NCI-H1048 (cell line): ENCODE measurements at places on chromosomes 7 and 10.

DNA sequence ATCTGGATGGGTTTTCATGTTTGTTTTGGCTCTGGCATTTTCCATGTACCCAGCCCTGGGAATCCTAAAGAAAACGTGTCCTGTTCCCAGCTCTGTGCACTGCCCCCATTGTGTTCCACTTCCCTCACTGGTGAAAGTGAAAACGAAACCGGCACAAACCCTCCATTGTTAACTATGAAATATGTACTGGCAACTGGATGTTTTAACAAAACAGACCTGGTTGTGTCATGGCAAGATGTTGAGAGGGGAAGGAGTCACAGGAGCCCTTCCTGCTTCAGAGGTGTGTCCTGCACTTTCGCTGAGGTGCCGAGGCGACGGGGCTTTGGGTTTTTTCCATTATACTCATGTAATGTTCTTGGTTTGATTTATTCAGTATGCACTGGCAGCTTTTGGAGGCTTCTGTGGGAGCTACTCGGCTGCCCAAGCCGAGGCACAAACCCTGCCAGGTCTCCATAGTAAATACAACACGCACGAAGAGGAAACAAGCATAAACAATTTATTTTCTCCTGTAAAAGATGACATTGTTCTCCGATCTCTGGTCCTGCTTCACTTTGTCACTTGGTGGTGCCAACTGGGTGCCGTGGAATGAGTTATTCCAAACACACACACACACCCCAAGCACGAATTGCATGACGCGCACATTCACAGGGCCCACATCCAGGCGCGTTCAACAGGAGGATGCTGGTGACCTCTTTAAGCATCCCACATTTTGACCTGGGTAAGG is 118.2 kb downstream of the CDK6 start:
- no peak for DNase-seq

- no peak for DNase-seq
Observed at GRCh38 chr7:121140790-121141189, 152.3 kb downstream of the CPED1 start.

DNA sequence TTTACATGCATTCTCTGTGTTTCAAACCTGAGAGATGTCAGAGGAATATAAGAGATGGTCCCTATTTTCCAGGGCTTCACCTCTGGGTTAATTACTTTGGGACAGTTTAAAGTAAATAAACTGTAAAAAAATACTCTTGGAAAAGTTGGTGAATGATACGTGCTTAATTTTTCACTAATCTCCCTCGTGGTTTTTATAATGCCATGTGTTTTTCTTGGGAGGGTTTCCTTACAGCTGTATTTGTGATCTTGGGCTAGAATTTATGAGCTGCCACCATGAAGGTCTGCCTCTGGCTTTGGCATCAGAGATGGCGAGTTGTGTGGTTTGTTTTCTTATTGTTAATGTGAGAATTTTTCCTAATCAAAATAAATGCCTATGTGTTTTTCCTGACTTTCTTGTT is 322.5 kb downstream of the AUTS2 start:
- no peak for DNase-seq

DNA sequence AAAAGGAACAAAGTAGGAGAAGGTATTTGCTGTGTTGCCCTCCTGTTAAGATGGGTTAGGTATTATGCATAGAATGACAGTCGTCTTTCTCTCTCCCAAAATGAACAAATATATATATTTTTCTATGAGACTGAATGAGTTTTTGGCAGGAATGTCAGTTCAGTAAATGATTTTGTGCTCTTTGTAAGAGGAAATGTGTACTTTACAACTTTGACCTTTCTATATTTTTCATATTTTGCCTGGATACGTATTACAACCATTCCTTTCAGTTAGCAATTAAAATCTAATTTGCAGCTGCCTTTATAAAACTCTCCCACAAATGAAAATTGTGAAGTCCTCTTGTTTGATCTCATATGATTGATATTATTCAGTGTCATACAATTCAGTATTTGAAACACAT is 336.6 kb upstream of the MEOX2 start:
- DNase-seq = no peak

- DNase-seq = no peak
Observed at GRCh38 chr7:29071203-29071874, 75.0 kb downstream of the CPVL start.

DNA sequence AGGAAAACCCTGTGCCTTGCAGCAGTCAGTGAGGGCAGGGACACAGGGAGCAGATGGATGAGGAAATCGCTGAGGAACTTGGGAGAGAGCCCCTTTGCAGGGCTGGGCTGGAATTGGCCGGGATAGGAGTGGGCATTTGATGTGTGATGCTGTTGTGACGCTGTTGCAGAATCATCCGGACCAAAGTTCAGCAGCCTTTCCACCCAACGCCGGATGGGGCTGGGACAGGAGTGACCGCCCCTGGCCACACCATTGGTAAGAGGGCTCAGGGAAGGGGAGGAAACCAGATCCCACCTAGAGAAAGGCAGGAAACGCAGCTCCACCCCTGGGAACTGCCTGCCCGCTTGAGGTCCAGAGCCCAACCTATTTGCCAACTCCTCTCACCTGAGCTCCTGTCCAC is 33.9 kb downstream of the PAX2 start:
- DNase-seq = no peak

GRCh38 chr7:19713676-19714075 is 4.8 kb upstream of the POLR1F start:
- peak; percentile 5 for DNase-seq

DNA sequence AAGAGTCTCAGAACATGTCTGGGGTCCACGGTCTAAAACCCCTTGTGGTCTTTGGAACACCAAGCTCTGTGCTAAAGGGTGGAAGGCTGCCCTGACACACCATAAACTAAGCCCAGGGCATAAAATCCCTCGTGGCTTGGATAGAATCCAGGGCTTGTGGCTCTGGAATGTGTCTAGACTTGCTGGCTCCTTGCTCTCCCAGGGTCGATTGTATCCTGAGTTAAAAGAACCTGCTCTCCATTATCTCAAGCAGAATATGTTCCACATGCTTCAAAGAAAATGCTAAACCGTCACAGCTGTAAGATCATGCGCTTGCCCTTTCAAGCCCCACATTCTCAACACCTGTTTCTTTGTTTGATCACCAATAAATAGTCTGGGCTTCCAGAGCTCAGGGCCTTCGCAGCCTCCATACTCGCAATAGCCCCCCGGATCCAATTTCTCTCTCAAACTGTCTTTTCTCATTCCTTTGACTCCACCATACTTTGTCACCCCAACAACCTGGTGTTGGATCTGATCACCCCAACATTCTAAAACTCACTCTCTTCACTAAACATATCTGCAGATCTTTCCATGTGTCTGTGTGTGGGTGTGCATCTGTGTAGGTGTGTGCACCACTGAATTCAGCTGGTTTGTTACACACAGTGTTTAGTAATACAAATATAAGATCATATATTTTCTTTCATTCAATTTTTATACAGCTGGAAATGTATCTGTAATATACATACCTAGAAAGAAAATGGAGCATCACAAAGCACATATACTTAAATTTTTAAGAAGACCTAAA is 238.5 kb downstream of the ZMYND11 start:
- peak; percentile 31 for DNase-seq

- no peak for DNase-seq
Observed at GRCh38 chr7:153381275-153382040, 621.9 kb downstream of the ACTR3B start.

DNA sequence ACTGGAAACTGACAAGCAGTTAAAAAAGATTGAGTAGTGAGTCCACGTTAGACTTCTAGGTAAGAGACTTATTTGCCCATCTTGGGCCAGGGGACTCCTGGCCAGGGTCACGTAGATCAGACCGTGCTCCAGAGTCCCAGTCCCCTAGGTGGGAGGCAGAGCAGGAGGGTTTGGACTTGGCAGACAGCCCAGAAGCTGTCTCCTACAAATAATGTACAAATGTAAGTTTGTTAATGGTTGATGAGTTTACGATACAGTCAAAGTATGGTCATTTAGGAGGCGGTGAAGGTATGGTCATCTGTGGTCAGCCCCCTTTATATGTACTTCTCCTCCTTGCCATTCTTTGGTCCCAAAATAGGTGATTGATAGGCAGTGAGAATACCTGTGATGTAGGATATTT is 28.2 kb downstream of the INPP5F start:
- no peak for DNase-seq

DNA sequence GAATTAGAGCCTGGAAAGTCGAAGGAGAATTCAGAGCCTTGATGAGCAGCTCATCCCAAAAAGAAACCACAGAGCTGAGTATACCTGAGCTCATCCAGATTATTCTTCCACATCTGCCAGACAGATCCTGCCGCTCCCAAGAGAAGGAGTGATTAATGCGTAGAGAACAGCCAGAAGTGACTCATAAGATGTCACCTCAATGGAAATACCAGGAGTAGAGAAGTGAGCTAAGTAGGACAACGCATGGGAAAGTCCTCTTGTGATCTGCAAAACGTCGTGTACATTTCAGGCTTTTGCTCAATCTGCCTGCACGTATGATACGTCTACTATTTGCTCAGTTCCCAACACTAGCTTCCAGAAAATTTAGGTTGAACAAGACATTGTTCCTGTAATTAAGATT is 230.5 kb upstream of the AUTS2 start:
- DNase-seq = no peak

- DNase-seq = no peak
Observed at GRCh38 chr7:103058122-103058521, 16.5 kb downstream of the FBXL13 start.

DNA sequence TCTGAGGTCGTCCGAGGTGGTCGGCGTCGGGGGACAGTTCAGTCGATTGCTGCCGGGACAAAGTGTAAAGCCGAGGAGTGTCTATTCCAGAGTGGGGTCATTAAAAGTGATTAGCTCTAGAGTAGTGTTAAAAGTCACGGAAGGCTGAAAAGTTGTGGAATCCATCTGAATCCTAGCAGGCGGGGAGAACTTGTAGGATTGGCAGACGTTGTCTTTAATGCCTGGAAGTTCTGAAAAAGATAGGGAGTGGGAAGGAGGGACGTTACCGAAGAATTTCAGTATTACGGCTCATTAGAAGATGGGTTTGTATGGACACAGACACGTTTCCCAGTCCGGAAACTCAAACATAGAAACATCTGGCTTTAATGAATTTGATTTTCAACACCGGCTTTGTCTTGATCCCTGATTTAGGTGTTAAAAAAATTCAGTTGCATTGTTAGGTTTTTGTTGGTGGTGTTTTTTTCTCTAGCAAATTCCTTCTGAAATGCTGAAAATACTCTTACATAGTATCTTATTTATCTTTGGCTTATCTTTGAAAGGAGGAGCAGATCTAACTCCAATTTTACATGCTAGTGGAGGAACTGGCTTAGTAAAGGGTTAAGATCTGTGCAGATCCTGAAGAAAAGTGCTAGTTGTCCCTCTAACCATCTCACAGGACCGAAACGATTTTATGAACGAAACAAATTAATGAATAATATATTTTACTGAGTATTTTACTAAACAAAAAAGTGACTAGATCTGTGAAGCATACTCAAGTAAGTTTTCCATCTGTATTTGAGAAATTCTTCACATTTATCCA is 900 bp downstream of the MKLN1 start:
- no peak for DNase-seq

- no peak for DNase-seq
Observed at GRCh38 chr10:97780841-97781617, 9.2 kb upstream of the SFRP5 start.

GRCh38 chr10:84565881-84566582 is 237.6 kb downstream of the CCSER2 start:
- no peak for DNase-seq

DNA sequence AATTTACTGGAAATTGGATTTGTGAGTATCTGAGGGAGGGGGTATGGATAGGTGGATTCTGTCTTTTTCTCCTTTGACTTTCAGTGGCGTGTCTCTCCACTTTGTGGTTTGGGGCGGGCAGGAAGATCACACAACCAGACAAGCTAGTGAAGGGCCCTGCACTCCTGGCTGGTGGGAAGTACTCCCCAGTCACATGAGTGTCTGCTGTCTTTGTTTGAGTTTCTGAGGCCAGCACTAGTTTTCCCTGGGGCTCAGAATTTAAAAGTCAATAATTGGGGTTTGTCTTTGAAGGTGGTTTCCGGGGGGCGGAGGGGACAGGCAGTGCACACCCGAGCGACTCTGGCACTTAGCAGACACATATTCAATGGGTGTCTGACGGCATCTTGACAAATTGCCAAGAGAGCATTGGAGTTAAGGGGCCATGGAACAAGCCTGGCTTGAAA is 120.1 kb downstream of the WDFY4 start:
- no peak for DNase-seq

DNA sequence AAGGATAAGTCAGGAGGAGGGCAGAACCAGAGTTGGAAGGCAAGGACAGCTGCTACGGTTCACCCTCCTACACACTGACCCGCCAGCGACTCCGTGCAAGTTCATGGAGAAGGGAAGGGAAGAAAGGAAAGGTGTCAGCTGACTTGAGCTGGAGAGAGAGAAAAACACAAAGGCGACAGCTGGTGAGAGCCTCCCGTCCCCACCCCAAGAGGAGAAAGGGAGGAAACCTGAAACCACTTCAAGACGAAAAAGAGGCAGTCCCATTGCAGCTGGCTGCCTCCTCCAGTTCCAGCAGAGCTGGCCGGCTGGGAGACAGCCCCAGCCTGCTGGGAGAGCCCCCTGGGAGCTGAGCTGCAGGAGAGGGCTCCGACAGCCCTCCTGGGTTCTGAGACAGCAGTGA is 75.2 kb downstream of the PARD3 start:
- DNase-seq = no peak

GRCh38 chr10:12434277-12434676 is 84.9 kb downstream of the CAMK1D start:
- DNase-seq = no peak

- no peak for DNase-seq
Observed at GRCh38 chr7:89028319-89028718, 232.8 kb upstream of the TEX47 start.

DNA sequence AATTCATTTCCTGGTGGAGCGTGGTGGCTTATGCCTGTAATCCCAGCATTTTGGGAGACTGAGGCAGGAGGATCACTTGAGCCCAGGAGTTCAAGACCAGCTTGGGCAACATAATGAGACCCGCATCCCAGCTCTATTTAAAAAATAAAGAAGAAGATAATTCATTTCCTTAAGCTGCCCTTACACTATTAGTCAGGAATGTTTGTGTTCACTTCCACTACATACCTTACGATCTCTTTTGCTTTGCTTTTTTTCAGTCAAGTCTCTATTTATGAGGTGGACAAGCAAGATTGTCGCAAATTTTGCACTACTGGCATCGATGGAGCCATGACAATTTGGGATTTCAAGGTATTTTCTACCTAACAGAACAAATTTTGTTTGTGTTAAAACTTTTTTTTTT is 11.2 kb upstream of the ARPC1B start:
- no peak for DNase-seq

DNA sequence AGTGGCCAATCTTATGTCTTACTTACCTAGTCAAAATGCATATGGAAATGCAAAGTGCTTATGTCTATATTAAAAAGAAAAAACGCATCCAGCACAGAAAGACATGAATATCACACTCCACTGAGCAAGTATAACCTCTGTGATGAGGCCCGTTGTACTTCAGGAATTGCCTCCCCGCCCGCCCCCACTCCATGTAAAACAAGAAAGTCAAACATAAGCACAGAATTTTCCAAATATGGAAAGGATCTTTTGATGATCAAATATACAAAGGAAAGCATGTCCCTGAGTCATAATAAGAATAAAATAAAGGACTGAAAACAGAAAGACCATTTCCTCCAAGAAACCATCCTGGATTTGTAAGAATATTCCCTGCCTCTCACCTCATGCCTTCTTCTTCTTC is 229.1 kb downstream of the BAMBI start:
- DNase-seq = no peak

GRCh38 chr7:156219307-156220077 is 407.2 kb upstream of the SHH start:
- no peak for DNase-seq
